ENCODE measurements at places on chromosomes 11 and 22. TPM values are rescaled to one million over a fixed set of nuclear protein-coding genes. Genes with fewer than 3 reads are reported as not detected.
A peak's percentile ranks its signal among the peaks of the same experiment; 100 is the strongest.

- H3K27me3 ChIP-seq, result no peaks in the 10 kb centered on the region
- no peak for DNase-seq
- H3K4me3 ChIP-seq, result no peak overlapping the region
- H3K27ac ChIP-seq, result no peak overlapping the region
Measured at GRCh38 chr11:68255526-68255925, 16.2 kb downstream of the C11orf24 start.

DNA sequence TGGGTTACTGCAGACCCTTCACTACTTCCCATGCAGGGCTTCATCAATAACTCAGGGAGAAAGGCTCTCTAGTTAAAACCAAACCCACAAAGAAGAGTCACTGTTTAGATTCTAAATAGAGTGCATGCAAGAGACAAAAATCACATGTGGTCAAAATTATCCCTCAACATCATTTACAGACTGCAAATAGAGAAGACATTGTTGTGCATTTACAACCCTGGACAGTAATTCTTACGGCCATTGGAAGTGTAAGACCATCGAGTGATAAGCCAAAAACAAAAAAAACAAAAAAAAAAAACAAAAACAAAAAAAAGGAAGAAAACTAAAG lies 93.4 kb downstream of the RASSF10 start:
- H3K4me1 ChIP-seq, result peaks cover 22% of the 10 kb centered on the region
- no peak for DNase-seq
- no peaks in the 10 kb centered on the region for H3K27me3 ChIP-seq
- H3K4me3 ChIP-seq, result peak overlapping the region; percentile 18
- peak overlapping the region; percentile 79 for H3K27ac ChIP-seq

- DNase-seq, result peak; percentile 85
- no peaks in the 10 kb centered on the region for H3K36me3 ChIP-seq
- no peak within 1 kb of the TSS for H3K27ac ChIP-seq
- no peaks in the 10 kb centered on the region for H3K27me3 ChIP-seq
- no peak within 1 kb of the TSS for H3K4me3 ChIP-seq
- H3K4me1 ChIP-seq, result peaks cover 6% of the 10 kb centered on the region
Measured at GRCh38 chr22:39959640-39960447, at the start of gene TMA7B. Gene TMA7B (plus strand): TSS chr22:39960397. CDS start chr22:39964375, 3,978 bp downstream.

GRCh38 chr11:68009391-68010089 lies 587 bp upstream of the ALDH3B1 start:
- no peak for DNase-seq
- H3K4me3 ChIP-seq, result no peak overlapping the region
- no peaks in the 10 kb centered on the region for H3K27me3 ChIP-seq
- H3K27ac ChIP-seq, result no peak overlapping the region
- H3K36me3 ChIP-seq, result no peaks in the 10 kb centered on the region
- no peaks in the 10 kb centered on the region for H3K4me1 ChIP-seq

DNA sequence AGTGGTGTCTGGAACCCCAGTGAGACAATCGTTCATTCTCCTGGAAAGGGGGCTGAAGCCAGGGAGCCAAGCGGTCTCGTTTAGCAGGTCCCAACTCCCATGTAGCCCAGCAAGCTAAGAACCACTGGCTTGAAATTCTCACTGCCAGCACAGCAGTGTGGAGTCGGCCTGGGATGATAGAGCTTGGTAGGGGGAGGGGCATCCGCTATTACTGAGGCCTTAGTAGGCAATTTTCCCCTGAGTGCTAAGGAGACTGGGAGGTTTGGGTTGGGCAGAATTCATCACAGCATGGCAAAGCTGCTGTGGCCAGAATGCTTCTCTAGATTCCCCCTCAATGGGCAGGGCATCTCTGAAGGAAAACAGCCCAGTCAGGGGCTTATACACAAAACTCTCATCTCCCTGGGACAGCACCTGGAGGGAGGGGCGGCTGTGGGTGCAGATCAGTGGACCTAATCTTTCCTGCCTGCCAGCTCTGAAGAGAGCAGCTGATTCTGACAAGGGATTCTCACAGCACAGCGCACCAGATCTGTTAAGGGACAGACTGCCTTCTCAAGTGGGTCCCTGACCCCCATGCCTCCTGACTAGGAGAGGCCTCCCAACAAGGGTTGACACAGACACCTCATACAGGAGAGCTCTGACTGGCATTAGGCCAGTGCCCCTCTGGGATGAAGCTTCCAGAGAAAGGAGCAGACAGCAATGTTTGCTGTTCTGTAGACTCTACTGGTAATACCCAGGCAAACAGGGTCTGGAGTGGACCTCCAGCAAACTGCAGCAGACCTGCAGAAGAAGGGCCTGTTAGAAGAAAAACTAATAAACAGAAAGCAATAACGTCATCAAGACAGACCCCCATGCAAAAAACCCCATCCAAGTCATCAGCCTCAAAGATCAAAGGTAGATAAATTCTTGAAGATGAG lies 14.8 kb downstream of the OR52M1 start:
- no peak for DNase-seq
- no peaks in the 10 kb centered on the region for H3K4me1 ChIP-seq
- H3K27me3 ChIP-seq, result no peaks in the 10 kb centered on the region
- H3K27ac ChIP-seq, result no peak overlapping the region
- no peaks in the 10 kb centered on the region for H3K36me3 ChIP-seq

GRCh38 chr11:13376838-13377237 lies 86.2 kb downstream of the BTBD10 start:
- DNase-seq, result no peak
- H3K4me3 ChIP-seq, result no peak overlapping the region
- no peaks in the 10 kb centered on the region for H3K4me1 ChIP-seq
- H3K36me3 ChIP-seq, result peaks cover 12% of the 10 kb centered on the region
- no peaks in the 10 kb centered on the region for H3K27me3 ChIP-seq

- H3K4me1 ChIP-seq, result peaks cover 4% of the 10 kb centered on the region
- H3K27ac ChIP-seq, result no peak within 1 kb of the TSS
- H3K27me3 ChIP-seq, result peaks cover 81% of the 10 kb centered on the region
- peak within 1 kb of the TSS; percentile 45 for H3K4me3 ChIP-seq
- DNase-seq, result peak; percentile 81
- no peaks in the 10 kb centered on the region for H3K36me3 ChIP-seq
Measured at GRCh38 chr11:75240311-75241035, at the start of gene TPBGL. Gene TPBGL (plus strand): TSS chr11:75240774. CDS start chr11:75241050, 276 bp downstream.

- H3K4me1 ChIP-seq, result no peaks in the 10 kb centered on the region
- DNase-seq, result no peak
- H3K36me3 ChIP-seq, result no peaks in the 10 kb centered on the region
Measured at GRCh38 chr11:88535916-88536547, 198.5 kb upstream of the CTSC start.

- no peak overlapping the region for H3K27ac ChIP-seq
- H3K27me3 ChIP-seq, result no peaks in the 10 kb centered on the region
- H3K4me3 ChIP-seq, result no peak overlapping the region
- no peak for DNase-seq
Measured at GRCh38 chr11:79129702-79130101, 311.1 kb downstream of the TENM4 start.

The MS4A6E gene
- total RNA-seq, result not detected

GRCh38 chr11:73958521-73959141 lies 7.8 kb downstream of the DNAJB13 start:
- H3K4me1 ChIP-seq, result no peaks in the 10 kb centered on the region
- DNase-seq, result peak; percentile 53
- no peak overlapping the region for H3K27ac ChIP-seq

DNA sequence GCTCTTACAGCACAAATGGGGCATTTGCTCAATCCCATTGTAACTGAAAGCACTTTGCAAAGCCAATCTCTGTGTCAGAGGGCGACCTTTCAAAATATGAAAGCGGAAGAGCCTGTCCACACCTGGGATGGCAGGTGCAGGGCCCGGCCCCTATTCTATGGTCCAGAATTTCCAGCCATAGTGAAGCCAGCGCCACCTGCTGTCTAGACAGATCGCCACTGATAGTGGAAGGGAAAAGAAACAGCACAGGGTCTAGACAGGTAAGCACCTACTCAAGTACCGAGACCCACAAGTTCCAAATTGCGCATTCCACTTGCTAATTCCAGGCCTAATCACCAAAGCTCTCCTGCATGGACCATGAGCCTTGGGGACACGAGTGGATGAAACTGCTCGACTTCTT lies 141.4 kb downstream of the NTM start:
- peaks cover 2% of the 10 kb centered on the region for H3K4me1 ChIP-seq
- peak; percentile 91 for DNase-seq
- H3K27me3 ChIP-seq, result no peaks in the 10 kb centered on the region
- H3K36me3 ChIP-seq, result no peaks in the 10 kb centered on the region
- H3K27ac ChIP-seq, result no peak overlapping the region

DNA sequence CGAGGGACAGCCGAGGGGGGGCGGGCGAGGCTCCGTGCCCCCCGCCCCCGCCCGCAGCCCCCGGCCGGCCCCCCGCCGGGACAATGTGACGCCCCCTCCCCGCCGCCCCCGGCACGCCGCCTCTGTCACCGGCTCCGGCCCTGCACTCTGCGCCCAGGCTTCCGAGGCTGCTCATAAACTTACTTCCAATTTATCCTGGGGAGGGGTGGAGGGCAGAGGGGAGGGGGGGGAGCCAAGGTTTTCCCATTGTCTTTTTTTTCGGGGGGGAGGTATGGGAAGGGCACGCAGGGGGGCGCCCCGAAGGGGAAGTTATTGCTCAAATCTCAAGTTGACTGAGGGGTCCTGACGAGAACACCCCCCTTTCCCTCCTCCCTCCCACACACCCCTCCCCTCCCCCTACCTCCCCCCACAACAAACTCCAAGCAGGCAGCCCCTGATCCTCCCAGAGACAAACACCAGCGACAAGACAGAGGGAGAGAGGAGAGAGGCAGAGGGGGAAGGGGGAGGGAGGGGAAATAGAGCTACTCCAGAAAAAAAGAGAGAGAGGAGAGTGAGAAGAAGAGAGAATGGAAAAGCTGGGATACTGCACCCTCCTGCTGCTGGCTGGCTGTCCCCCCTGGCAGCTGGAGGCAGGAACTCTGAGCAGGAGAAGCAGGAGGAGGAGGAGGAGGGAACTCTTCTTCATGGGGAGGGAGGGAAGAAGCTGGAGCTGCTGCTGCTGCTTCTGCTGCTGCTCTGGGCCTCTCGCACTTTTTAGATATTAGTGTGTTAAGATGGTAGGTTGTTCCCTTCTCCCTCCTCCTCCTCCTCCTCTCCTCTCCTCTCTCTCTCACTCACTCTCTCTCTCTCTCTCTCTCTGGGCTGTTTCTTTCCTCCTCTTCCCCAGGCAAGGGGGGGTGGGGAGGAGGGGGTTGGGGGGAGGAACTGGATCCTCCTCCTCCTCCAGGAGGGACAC lies 631 bp downstream of the PHF21A start:
- H3K36me3 ChIP-seq, result no peaks in the 10 kb centered on the region
- no peaks in the 10 kb centered on the region for H3K4me1 ChIP-seq
- DNase-seq, result peak; percentile 89
- no peaks in the 10 kb centered on the region for H3K27me3 ChIP-seq
- peak overlapping the region; percentile 88 for H3K4me3 ChIP-seq
- peak overlapping the region; percentile 94 for H3K27ac ChIP-seq

The MS4A3 gene
- total RNA-seq, result not detected

The OR10A2 gene
- total RNA-seq, result not detected

The LRRC32 gene
- 4.0 TPM for total RNA-seq

All from endodermal cell (in vitro differentiated cells).